Ascending aorta (tissue), 2 donors: ENCODE measurements at places on chromosomes 13 and 19. TPM values are rescaled to one million over a fixed set of nuclear protein-coding genes. Genes with fewer than 3 reads are reported as not detected.

DNA sequence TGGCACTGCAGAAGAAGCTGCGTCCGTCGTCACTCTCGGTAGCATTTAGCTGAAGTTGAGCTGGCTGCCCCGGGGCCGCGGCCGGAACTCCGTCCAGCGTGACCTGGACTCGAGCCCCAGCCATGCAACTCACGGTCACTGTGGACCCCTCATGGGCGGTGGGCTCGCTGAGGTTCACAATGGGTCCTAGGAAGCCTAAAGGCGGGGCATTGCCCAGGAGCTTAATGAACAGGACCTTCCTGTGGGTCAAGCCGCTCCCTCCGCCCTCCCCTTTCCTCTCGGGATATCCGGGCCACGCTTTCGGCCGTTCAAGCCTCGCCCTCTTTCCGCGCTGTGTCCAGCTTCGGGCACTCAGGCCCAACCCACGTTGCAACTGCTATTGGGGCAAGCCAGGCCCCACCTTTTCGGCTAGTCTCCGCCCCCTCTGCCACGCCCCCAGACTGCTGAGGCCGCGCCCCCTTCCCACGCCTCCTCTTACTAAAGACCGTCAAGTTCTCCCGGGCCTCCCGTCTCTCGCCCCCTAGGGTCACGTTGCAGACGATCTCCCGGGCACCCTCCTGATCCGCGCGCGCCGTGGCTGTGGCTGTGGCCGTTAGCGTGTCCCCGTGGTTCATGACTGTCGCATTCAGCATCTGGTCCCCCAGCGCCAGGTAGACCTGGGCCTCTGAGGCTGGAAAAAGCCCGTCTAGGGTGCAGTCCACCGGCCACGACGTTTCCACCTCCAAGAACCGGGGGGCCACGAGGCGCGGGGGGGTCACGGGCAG is 1.4 kb upstream of the RAVER1 start:
- H3K27ac ChIP-seq = peak overlapping the region; percentile 94
- no peaks in the 10 kb centered on the region for H3K27me3 ChIP-seq
- H3K4me1 ChIP-seq = peaks cover 4% of the 10 kb centered on the region
- peak; percentile 98 for DNase-seq

- DNase-seq = no peak
- H3K27ac ChIP-seq = peak overlapping the region; percentile 99
- H3K4me3 ChIP-seq = peak overlapping the region; percentile 92
- peaks cover 18% of the 10 kb centered on the region for H3K4me1 ChIP-seq
- H3K36me3 ChIP-seq = peaks cover 36% of the 10 kb centered on the region
Observed at GRCh38 chr19:18280247-18281081, 958 bp downstream of the JUND start.

DNA sequence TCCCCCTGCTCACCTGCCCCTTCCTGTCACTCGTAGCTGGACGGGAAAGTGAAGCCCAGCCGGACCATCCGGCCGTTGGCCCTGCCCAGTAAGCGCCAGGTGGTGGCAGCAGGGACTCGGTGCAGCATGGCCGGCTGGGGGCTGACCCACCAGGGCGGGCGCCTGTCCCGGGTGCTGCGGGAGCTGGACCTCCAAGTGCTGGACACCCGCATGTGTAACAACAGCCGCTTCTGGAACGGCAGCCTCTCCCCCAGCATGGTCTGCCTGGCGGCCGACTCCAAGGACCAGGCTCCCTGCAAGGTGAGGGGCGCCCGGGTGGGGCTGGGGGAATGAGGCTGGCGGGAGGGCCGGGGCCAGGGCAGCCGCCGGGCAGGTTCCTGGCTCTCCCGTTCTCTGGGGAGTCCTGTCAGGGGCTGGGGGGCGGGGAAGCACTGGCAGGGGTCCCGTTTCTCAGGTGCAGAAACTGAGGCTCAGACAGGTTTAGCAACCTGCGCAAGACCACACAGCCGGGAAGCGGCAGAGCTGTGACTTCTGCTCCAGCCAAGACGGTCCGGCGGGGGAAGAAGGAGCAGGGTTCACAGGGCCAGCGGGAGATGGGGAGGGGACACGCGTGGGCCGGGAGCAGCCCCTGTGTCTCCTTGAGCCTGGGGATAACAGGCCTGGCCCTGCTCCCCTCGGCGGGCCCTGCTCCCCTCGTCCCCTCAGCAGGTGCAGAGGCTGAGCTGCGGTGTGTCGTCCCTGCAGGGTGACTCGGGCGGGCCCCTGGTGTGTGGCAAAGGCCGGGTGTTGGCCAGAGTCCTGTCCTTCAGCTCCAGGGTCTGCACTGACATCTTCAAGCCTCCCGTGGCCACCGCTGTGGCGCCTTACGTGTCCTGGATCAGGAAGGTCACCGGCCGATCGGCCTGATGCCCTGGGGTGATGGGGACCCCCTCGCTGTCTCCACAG is 5.3 kb downstream of the GZMM start:
- H3K4me1 ChIP-seq = no peaks in the 10 kb centered on the region
- no peak overlapping the region for H3K4me3 ChIP-seq
- no peak overlapping the region for H3K27ac ChIP-seq
- no peaks in the 10 kb centered on the region for H3K27me3 ChIP-seq
- no peak for DNase-seq

DNA sequence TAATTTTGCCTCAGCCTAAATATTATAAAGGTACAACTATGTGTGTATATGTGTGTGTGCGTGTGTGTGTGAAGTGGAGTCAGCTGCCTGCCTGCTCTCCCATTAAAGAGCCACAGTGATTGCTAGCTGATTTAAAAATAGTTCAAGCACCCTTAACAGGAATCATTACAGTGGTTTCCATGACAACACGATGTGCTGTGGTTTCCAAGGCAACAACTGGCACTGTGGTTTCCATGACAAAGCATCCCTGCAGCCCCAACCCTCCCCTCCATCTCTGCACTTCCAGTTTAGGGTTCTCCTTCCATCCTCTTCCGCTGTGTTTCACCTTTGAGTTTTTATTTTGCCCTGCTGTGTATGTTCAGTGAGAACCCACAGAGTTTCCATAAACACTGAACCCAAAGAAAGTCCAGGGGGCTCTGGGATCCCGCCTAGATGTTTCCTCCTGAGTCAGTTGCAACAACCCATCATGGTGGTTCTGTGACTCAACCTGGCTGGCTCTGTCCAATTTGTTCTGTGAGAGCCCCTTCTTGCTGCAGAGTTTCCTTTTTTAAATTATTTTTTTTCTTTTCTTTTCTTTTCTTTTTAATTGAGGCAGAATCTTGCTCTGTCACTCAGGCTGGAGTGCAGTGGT is 7.1 kb upstream of the PNMA8A start:
- no peak for DNase-seq
- no peaks in the 10 kb centered on the region for H3K27me3 ChIP-seq
- peak overlapping the region; percentile 86 for H3K27ac ChIP-seq
- no peak overlapping the region for H3K4me3 ChIP-seq

ZNF625 gene
- 12.0 TPM for total RNA-seq

DNA sequence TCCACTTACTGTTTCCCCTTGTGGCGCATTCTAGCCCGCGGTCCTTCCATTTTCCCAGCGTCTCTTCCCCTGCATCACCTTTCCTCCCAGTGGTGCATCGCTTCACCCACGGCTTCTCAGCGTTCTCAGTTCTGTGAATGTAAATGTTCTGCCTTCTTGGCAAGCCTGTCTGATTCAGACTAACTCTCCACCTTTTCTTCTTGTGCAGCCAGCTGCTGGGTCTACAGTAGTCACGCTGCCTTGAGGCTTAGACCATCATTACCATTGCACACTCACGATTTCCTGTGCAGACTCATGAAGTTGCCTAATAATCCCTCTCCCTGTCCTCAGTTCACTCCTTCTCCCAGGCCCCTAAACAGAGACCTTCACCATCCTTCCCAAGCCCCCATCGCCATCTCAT is 75.0 kb downstream of the DHRS12 start:
- no peaks in the 10 kb centered on the region for H3K27me3 ChIP-seq
- H3K4me3 ChIP-seq = no peak overlapping the region
- H3K4me1 ChIP-seq = peaks cover 49% of the 10 kb centered on the region
- DNase-seq = no peak

- no peaks in the 10 kb centered on the region for H3K27me3 ChIP-seq
- no peaks in the 10 kb centered on the region for H3K4me1 ChIP-seq
- H3K27ac ChIP-seq = no peak overlapping the region
Observed at GRCh38 chr13:43036351-43037250, 13.2 kb downstream of the DNAJC15 start.

CLN5 gene
- total RNA-seq = 2.0 TPM

GRCh38 chr13:57558051-57558467 is 73.5 kb upstream of the PCDH17 start:
- H3K36me3 ChIP-seq = no peaks in the 10 kb centered on the region
- no peaks in the 10 kb centered on the region for H3K27me3 ChIP-seq
- no peak overlapping the region for H3K4me3 ChIP-seq
- H3K4me1 ChIP-seq = no peaks in the 10 kb centered on the region
- H3K27ac ChIP-seq = no peak overlapping the region

ANGPTL4 gene
- 161 TPM for total RNA-seq

LCP1 gene
- 78.0 TPM for total RNA-seq

DNA sequence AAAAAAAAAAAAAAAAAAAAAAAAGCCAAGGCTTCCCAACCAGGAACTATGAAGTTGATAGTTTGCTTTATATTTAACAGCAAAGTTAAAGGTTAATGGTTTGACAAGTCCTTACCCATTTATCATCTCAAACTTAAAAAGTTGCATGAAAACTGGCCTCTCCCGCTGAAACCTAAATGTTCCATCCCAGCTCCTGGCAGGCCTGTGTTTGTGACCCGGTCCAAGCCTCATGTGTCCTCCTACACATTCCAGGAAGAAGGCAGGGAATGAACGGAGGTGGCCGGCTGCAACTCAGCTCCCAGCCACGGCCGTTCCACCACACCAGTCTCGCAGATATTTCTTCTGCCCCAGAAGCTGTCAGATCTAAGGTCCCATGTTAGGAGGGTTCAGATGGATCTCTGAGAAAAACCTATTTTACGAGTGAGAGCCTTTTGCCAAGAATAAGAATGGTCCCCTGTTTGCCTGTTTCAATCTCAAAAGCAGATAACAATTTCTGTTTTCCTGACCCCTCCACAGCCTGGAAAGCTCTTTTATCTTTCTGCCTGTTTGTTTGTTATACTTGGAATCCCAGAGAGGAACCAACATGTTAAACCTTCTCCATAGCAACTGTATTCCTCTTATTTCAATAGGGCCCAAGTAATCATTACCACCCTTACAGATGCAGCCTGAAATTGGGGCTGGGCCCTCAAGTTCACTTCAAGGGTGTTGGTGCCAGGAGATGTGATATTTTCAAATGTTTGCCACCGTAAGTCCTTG is 56.5 kb downstream of the KCTD12 start:
- peaks cover 4% of the 10 kb centered on the region for H3K4me1 ChIP-seq
- H3K27ac ChIP-seq = peak overlapping the region; percentile 37
- H3K27me3 ChIP-seq = no peaks in the 10 kb centered on the region
- DNase-seq = no peak
- no peaks in the 10 kb centered on the region for H3K36me3 ChIP-seq

CYP4F22 gene
- not detected for total RNA-seq

GRCh38 chr19:33302974-33303790 is 848 bp upstream of the CEBPA start:
- peaks cover 4% of the 10 kb centered on the region for H3K27me3 ChIP-seq

RASIP1 gene
- 85.9 TPM for total RNA-seq

DNA sequence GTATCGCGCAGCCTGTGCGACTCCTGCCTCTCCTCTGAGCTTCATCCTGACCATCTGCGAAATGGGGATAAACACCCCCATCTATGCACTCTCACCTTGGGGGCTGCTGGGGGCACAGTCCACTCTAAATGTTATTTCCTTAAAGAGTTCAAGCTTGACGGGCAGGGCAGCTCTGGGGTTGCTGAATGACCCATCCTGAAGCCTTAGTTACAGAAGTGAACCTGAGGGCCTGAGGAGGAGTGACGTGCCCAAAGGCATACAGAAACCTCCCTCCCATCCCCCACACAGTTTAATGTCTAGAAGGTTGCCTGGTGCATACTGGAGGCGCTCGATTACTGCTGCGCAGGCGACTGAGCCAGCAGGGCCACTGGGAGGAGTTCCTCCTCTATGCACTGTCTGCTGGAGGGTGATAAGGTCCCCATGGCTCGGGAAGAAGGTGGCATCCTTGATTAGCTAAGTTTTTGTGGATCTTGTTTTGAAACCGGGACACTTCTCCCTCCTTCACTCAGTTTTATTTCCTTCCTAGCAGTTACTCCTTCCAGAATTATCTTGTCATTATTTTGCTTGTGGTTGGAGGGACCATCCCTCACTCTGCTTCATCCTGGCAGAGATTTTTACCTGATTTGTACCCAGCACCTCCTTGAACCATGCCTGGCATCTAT is 572 bp upstream of the FKBP8 start:
- peaks cover 18% of the 10 kb centered on the region for H3K36me3 ChIP-seq
- peak overlapping the region; percentile 88 for H3K27ac ChIP-seq
- no peaks in the 10 kb centered on the region for H3K27me3 ChIP-seq

CEACAM7 gene
- total RNA-seq = not detected

DNA sequence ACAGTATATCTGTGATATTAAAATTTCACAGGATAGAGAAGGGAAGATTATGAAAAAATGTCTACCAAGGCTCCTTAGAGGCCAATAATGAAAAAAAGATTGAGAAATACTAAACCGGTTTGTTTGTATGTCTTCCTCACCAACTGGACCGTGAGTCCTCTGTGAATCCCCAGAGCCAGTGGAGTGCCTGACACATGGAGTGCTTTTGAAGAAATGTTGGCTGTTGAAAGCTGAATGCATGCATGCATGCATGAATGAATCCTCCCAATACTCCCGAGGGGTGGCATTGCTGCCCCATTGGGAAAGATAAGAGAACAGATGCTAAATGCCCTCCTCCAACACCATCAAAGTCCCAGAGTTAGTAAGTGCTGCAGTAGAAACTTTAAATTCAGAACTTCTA is 152.7 kb upstream of the SERP2 start:
- H3K27ac ChIP-seq = no peak overlapping the region
- H3K36me3 ChIP-seq = no peaks in the 10 kb centered on the region
- no peak for DNase-seq
- peaks cover 15% of the 10 kb centered on the region for H3K4me1 ChIP-seq

DNA sequence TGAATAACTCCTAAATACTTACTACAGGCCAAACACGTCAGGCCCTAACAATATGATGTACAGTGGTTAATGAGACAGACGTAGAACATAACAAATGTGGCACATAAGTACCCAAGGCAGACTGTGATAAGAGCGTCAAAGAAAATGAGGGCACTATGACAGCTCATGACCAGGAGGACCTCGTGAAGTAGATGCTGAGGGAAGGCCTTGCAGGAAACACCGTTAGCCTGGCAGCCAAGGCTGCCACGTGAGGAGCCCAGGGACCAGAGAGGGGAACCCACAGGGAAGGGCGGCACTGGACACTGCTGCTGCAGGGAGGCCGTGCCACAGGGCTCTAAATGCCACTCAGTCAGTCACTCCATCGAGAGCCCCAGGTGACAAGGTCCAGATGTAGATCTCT is 5.7 kb downstream of the TUBGCP3 start:
- no peaks in the 10 kb centered on the region for H3K4me1 ChIP-seq
- H3K4me3 ChIP-seq = no peak overlapping the region
- no peaks in the 10 kb centered on the region for H3K36me3 ChIP-seq
- H3K27me3 ChIP-seq = no peaks in the 10 kb centered on the region

TIMM13 gene
- total RNA-seq = 55.0 TPM

ZNF571 gene
- total RNA-seq = 0.11 TPM

GRCh38 chr19:13460045-13460444 is 46.2 kb downstream of the CACNA1A start:
- H3K27me3 ChIP-seq = no peaks in the 10 kb centered on the region
- H3K4me1 ChIP-seq = no peaks in the 10 kb centered on the region
- H3K36me3 ChIP-seq = no peaks in the 10 kb centered on the region
- H3K4me3 ChIP-seq = no peak overlapping the region
